ENCODE measurements at places on chromosomes 7 and 10. TPM values are rescaled to one million over a fixed set of nuclear protein-coding genes. Genes with fewer than 3 reads are reported as not detected.

DNA sequence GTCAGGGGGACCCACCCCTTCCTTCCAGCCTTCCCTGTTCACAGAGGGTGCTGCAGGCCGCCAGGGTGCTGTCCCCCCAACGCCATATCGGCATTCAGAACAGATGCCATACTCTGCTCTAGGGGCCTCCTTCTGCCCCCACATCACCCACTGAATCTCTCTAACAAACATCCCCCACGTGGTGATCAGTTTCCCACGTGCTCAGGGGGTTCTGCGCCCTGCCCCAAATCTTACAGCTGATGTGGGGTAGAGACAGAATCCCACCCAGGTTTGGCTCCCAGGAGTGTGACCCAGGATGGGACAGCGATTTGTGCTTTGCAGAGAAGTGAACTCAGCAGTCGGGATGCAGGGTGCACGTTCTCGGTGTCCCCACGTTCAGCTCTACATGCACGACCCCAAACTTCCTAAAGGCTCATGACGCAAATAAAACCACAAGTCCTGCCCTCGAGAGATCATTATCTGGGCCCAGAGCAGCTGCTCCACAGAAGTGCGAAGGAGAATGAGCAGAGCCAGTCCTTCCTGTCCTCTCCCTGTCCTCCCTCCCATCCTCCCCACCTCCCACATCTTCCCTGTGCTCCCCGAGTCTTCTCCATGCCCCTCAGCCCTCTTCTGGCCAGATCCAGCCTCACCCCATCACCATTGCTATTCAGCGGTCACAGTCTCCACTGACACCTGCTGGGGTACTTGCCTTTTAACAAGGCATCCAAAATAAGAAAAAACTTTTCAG is 423.4 kb downstream of the DNAJB6 start:
- no peak for DNase-seq

GRCh38 chr10:79013406-79013987 is 55.3 kb upstream of the ZMIZ1 start:
- no peak for DNase-seq

GRCh38 chr10:76991621-76992020 is 646.0 kb downstream of the KCNMA1 start:
- no peak for DNase-seq

- no peak for DNase-seq
Measured at GRCh38 chr10:50582046-50582445, 41.7 kb downstream of the SGMS1 start.

GRCh38 chr7:157400171-157400860 is 63.5 kb downstream of the DNAJB6 start:
- DNase-seq = no peak

DNA sequence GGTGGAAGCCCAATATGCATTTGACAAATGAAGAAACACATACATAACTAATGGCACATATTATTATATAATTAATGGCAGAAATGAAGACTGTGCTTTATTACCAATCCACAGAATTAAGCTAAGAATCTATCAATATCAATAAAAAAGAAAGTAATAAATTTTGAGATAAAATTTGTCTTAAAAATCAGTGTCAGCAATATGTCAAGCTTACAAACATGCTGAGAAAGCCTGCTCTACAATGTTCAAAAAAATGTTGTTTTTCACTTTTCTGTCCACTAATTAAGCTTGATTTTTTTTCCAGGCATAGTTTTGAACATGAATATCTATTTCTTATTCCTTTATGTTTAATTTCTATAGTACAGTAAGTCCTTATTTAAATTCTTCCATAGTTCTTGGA is 721.0 kb upstream of the LRRTM3 start:
- DNase-seq = no peak

Gene NODAL
- total RNA-seq = 1.3 TPM

Gene CYP3A4
- not detected for total RNA-seq

Gene PLPP4
- total RNA-seq = 0.61 TPM

Gene NFE2L3
- 39.2 TPM for total RNA-seq
